ENCODE measurements at places on chromosomes 6 and 20.

DNA sequence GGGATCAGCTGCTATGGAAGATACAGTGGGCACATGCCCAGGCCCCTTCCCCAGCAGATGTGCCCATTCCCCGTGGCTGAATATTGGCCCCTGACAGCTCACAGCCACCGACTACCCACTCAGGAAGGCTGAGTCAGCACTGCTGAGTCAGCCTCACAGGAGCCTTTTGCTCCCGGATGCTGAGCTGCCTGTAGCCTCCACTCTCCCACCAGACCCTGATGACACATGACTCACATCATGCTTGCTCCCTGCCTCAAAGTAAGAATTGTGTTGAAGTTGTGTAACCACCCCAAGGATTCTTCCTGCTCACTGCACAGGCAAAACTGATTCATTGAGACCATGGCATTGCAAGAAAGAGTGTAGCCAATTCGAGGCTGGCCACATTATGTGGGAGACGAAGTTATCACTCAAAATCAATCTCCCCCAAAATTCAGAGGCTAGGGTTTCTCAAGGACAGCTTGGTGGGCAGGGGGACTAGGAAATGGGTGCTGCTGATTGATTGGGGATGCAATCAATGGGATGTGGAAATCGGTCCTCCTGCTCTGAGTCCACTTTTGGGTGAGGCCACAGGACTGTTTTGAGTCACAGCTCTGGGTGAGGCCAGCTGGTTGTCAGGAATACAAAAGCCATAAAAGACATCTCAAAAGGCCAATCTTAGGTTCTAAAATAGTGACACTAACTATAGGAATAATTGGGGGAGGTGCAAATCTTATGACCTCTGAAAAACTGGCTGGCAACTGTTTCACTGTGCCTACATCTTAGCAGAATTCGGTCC, 556.6 kb upstream of the CDH4 start:
- DNase-seq: peak; percentile 49

GRCh38 chr6:142728364-142728763, 216.6 kb downstream of the HIVEP2 start:
- DNase-seq: no peak

DNA sequence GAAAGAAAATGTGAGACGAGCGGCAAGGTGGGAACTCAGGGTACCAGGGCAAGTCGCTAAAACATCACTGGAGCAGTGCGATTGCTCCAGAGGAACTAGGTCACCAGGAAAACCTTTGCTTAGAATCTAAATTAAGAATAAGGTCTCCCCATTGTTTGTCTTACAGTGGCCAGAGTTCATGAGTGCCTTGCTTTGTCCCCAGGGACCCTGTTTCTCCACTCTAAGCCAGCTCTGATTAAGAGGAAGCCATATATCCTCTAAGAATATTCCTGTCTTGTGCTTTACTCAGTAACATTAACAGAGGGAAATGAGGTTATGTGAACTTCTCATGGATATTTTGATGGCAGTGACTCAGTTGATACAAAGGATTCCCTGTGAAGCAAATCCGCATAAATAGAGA, 305.8 kb downstream of the CD83 start:
- no peak for DNase-seq

DNA sequence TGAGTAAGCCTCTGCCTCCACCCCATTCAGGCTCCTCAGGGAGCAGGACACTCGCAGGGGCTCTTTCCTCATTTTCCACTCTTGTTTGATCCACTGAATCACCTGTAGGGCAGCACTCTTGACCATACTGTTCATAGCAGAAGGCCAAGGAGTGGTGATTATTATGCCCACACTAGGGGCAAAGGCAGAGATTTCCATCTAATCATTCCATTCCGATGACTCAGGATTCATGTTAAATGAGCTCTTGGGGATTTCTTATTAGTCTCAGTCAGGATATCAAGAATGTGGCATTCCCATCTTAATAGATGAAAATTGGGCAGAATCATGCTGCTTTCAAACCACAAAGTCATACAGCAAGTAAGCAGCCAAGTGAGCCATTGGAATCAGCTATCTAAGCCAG, 101.9 kb upstream of the MOCS1 start:
- no peak for DNase-seq

- no peak for DNase-seq
Measured at GRCh38 chr6:128305976-128306375, 214.4 kb downstream of the PTPRK start.

DNA sequence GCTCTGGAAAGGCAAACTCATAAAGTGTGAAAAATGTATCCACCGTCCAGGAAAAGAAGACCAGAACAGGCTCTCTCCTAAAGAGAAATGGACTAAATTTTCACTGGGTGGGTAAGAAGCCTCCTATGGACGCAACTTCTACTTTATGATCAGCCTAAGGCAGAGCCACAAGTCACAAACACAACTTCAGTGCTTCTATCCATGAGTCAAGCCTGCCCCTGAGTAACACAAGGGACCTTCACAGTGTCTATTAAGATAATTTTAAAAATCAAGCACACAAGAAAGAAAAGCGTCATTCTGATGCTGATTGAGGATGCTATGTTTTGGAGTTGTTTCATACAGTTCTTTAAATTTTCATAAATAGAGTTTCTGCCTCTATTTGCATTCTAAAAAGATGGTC, 601.7 kb upstream of the ARID1B start:
- no peak for DNase-seq

DNA sequence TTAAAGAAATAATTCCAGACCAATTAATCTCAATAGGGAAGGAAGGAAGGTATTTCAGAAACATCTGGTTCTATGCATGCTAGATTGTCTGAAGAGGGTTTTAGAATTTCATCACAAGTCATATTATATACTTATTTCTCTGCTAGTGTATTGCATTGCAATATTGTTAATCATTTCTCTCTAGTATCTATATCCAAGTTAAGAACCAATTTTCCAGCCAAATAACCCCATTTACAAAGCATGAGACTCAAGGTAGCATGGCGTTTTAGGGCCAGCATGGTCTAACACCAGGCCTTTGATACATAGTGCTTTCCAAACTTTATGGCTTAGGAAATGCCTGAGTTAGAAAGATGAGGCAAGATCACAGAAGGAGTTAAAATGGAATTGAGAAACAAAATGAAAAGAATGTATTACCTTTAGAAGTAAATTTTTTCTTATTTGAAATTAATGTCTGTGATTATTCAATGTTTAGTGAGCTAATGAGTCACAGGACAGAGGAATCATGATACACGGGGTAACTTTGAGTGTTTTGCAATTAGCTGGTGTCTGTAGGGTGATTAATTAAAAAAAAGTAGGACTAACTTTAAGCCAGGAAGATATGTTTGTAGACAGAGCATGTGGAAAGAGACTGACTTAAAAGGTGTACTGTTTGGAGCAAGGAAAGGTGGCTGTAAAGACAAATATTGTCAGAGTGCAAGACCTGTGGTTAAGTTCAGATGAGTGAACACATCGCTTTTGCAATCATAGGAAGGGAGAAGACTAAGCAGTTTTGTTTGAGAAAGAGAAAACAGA, 1006.2 kb upstream of the CITED2 start:
- DNase-seq: no peak

DNA sequence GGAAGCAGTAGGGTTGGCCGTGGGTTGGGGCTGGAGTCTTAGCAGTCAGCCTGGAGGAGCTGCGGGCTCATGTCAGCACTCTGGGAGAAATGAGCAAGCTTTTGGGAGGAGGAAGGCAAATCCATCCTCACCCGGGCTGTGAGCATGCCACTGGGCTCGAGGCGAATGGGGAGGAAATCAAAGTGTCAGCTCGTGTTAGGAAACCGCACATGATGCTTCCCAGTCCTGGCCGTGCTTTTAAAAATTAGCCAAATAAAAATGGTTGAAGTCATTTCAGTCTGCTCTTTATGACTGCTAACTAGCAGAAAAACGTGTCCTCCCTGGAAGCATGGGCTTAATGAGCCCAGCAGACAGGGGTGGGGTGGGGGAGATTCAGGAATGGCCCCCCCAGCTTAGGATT, 98.1 kb downstream of the NFATC2 start:
- no peak for DNase-seq

- DNase-seq: peak; percentile 48
Measured at GRCh38 chr6:143840595-143841265, 2.4 kb upstream of the LTV1 start.

DNA sequence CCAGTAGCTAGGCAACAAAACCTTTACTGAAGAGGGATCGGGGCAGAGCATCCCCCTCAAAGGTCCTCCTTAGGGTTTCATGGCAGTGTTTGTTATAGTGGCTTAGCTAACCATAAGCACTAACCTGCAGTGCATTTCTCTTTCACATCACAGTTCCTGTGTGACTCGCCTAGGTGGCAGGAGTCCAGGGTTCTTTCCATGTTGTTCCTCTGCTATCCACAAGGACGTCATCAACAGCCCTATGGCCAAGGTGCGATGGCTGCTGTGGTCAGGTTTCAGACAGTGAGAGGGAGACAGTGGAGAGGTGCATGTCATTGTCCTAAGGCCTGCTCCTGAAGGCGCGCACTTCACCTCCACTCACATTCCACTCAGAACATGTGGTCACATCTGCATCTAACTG, 38.8 kb upstream of the FOXA2 start:
- DNase-seq: no peak

GRCh38 chr6:129583866-129584265, 126.1 kb downstream of the ARHGAP18 start:
- DNase-seq: no peak

DNA sequence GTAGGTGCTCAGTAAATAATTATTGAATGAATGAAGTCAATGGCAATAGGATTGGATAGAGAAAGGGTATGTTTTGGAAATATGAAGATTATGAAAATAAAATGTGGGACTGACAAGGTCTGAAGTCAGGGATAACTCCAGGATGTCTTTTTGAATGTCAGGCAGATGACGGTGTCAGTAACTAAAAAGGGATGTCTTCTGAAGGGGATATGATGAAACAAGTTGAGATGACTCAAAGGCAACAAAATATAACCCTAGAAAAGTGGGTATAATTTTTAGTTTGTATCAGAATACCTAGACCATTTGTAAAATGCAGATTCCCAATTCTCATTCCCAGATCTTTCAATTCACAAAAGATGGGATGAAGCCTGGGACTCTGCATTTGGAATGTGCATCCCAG, 257.3 kb upstream of the SGK1 start:
- DNase-seq: peak; percentile 57

DNA sequence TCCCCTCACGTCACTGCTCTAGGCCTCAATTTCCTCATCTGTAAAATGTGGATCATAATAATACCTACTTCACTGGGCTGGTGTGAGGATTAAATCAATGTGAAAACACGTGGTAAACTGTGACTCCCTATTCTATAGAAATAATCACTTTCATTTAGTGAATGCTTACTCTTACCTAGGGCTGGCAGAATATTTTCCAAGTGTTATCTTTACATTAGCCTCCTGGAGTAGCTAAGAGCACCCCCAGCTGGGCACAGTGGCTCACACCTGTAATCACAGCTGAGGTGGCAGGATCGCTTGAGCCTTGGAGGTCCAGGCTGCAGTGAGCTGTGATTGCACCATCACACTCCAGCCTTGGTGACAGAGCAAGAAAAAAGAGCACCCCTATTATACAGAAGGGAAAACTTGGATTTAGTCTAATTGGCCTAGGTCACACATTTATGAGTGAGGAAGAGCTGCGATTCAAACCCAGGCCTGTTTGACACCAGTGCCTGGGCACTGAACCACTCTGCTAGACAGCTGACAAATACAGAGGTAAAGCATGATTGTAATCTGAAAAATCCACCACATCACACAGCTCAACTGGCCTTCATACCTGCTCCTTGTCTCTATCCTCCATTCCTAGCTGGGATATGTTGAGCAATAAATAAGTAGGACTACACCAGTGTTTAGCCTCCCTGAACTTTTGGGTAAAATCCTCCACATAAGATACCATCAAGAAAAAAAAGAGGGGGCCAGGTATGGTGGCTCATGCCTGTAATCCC, 1.4 kb upstream of the SNTA1 start:
- no peak for DNase-seq

GRCh38 chr6:3230900-3231246, 3.4 kb upstream of the TUBB2B start:
- no peak for DNase-seq

- no peak for DNase-seq
Measured at GRCh38 chr6:125294036-125294435, 7.7 kb downstream of the HDDC2 start.

- DNase-seq: no peak
Measured at GRCh38 chr6:134103006-134103405, 50.6 kb upstream of the SLC2A12 start.

DNA sequence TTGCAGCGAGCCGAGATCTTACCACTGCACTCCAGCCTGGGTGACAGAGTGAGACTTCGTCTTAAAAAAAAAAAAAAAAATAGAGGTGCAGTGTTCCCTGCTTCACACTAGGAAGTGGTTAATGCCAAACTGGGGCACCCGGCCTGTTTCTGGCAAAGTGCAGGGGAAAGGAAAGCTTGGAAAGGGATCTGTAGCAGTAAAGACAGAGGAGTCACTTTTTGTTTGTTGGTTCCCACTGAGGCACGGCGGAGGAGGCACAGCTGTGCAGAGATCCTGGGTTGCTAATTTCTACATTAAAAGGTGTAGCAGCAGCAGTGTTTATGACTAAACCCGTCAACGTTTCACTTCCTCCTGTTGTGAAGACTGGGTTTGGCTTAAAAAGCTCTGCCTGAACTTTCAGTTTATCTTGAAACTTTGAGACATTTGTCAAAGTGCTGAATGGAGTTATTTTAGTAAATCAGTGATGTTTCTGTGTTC, 125.6 kb downstream of the CARMIL1 start:
- DNase-seq: peak; percentile 39

DNA sequence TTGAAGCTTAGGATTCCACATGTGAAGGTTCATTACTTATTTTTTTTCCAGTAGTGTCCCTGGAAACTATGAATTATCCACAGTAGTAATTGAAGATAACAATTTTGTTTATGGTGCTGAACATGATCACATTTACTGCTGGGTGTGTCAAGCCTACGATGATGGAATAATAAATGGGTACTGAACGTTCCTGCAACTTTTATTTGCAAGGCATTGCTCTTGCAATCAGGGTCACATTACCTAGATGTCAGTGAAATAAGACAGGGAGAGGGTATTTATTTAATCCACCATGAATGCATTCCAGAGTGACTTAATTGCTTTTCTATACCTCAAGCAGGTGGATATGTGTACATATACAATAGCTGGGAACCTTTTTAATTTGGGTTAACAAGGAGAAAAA, 27.0 kb upstream of the MLIP start:
- no peak for DNase-seq

GRCh38 chr6:22966691-22967422, 397.5 kb downstream of the HDGFL1 start:
- DNase-seq: no peak

DNA sequence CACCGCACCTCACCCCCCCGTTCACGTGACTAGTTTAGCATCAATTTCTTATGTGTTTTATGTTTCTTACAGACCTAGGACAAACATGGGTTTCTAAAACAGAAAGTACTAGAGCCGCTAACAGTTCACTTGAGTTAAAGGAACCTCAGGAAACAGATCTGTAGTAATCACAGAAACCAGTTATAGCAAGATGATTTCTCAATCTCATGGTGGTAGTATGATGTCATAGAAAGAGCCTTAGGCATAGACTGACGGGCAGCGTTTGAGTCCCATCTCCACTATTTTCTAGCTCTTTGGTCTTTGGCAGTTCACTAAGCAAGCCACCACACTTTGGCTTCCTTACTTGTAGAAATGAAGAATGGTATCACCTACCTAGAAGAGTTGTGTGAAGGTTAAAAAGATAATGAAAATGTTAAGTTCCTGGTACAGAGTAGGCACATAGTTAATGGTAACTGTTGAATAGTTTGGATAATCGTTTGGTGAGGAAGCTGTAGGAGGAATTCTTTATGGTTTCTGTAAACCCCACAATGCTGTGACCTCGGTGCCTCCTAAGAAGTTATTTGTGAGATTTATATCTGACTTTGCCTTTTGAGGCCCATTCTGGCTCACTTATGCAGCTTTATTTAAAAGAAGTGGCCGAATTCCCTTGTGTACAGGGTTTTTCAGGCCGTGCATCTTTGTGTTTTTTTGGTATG, 21.3 kb downstream of the CTNNBL1 start:
- peak; percentile 69 for DNase-seq

GRCh38 chr6:38631186-38631783, 8.4 kb downstream of the BTBD9 start:
- no peak for DNase-seq

Measured in suppressor macrophage treated with lipopolysaccharide for 1 hour (primary cell).